ENCODE measurements at places on chromosomes 5 and 9.

DNA sequence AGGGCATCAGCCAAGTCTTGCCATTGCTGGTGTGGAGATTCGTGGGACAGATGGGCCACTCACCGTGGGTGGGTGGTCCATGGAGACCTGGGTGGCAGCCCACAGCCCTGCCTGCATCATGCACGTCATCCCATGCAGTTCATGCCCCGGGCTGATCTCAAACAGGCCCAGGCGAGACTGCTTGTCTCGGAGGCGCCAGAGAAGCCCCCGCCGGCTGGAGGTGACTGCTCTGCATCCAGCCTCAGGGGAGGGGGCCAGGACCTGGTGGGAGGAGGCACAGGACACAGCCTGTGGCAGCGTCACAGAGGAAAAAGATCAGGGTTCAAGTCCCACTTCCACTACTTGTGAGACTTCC lies 975 bp downstream of the PIP5KL1 start:
- no peak for DNase-seq

DNA sequence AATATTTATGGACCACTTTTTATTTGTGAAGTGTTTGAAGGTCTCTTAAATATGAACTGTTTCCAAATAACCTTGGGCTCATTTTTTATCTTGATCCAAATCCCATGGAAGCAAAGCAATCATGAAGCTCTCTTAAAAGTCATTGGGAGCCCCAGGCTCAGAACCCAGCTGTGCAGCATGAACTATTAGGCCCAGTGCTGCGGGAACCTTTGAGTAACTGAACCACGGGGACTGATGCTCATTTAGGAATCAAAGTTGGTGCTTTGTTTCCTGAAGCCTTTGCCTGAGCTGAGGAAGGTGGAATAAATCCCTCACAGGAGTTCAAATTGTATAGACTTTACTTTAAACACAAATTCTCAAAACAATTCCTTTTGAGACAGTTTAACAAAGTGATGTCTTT lies 27.8 kb downstream of the MAT2B start:
- no peak for DNase-seq

- no peak for DNase-seq
Observed at GRCh38 chr5:6976971-6977370, 263.7 kb downstream of the TENT4A start.

- no peak for DNase-seq
Observed at GRCh38 chr5:101062902-101063301, 159.8 kb upstream of the ST8SIA4 start.

DNA sequence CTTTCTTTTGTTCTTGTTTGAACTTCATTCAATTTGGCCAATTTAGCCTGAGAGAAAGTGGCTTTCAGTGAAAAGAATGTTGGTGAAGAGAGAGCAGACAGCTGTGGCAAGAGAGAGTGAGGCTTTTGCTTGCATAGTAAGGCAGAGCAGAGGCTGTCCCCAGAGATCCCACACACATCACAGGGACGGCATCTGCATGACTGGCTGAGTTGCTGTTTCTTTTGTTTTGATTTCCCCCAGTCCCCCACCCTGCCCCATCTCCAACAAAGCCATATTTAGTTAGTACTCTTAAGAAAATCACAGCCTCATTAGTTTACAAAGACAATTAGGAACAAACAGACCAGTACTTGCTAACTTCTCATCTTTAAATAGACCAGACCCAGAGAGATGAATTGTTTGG lies 363.9 kb upstream of the SEMA6A start:
- no peak for DNase-seq

- DNase-seq = peak; percentile 76
Observed at GRCh38 chr9:12923468-12924009, 148.7 kb downstream of the LURAP1L start.

GRCh38 chr9:71368157-71368556 lies 246.7 kb upstream of the TRPM3 start:
- DNase-seq = no peak

DNA sequence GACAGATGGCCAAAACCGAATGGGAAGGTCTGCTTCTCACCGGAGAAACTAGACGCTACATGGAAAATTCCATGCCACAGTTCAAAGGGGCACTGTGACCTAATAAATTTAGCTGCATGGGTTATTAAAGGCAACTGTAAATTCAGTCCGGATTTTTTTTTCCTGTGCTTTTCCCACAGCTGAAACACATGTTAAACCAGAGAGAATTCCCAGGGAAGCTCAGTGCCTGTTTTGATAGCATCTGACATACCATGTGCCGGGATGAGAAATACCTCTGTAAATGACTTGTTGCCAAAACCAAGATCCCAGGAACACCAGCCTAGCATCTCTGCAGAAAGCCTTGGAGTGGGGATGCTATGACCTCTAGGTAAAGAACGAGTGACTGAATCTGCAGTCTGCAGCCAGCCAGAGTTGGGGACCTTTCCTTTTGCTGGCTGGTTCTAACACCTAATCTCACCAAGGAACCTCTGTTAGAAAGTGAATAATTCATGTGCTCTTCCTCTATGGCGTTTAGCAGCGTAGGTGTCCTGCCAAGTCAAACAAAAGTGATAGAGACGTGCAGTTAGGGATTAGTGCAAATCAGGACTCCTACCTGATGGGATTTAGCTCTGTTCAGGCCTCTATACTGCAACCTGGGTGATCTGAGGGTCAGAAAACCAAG lies 77.9 kb downstream of the SLIT3 start:
- no peak for DNase-seq

DNA sequence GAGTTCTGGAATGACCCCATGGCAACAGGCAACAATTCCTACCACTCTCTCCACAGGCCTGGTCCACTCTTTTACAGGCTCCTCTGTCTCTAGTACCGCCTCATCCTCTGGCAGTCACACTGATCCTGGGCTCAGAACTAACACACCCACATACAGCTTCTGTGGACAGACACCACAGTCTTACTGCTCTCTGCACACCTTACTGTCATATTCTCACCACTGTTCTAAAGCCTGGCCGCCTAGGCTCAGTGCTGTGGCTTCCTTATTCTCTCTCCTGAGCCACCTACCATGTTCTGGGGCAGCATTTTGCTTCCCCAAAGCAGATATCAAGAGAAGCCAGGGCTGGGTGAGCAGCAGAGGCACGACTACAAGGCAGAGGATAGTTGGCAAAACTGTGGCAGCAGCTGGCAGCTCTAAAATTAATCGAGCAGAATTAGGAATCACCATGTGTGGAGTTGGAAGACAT lies 14.8 kb downstream of the REEP5 start:
- no peak for DNase-seq

GRCh38 chr5:7078901-7079300 lies 317.0 kb upstream of the ADCY2 start:
- DNase-seq = no peak
